Activated T-cell treated with anti-CD3 and anti-CD28 coated beads, Interleukin-2, amount 50 U/mL, for 4 hours (primary cell): ENCODE measurements at places on chromosomes 11 and 22. TPM values are rescaled to one million over a fixed set of nuclear protein-coding genes. Genes with fewer than 3 reads are reported as not detected.

DNA sequence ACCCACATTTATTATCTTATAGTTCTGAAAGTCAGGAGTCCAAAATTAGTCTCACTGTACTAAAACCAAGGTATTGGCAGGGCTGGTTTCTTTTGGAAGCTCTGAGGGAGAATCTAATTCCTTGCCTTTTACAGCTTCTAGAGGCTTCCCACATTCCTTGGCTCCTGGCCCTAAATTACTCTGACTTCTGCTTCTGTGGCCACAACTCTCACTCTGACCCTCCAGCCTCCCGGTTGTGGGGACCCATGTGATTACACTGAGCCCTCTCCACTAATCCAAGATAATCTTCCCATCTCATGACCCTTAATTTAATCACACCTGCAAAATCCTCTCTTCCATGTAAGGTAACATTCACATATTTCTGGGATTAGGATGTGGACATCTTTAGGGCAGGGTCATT lies 110.9 kb downstream of the ARL14EP start:
- DNase-seq = no peak

DNA sequence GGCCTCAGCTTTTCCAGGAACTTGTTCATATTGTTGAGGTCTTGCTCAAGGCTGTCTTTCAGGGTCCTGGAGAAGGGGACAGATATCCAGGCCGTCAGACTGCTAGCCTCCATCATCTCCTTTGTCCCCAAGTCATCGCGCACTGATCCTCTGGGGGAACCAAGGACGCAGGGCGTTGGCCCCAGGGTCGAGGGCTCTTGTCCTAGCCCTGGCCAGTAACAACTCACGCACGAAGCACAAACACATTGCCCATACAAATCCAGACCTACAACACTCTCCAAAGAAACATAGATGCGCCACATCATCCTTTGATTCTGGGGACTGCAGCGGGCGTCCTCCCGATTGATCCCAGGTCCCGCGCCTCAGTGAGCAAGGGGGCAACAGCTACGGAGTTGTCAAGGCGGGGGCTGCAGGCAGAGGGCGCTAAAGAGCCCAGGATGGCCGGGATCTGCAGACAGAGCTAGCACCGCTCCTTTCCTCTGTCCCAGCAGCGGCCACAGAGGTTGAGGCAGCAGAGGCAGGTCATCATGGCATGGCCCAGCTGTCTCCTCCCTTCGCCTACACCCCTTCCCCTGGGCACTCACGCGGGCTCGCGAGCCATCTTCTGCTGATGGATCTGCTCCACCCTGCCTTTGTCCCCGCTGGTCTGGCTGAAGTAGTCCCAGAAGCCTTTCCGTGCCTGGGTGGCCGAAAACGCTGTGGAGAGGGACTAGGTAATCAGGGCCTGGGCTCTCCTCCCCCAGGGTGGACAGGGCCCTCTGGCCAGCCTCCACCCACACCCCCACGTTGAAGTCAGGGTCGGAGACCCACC lies 472 bp downstream of the APOA5 start:
- peak; percentile 76 for DNase-seq

Gene KLHL35
- total RNA-seq = 1.5 TPM

- DNase-seq = no peak
These were observed 45.4 kb upstream of the WEE1 start for GRCh38 chr11:9528136-9528501.

Gene OR52A1
- total RNA-seq = not detected

Gene LUZP2
- total RNA-seq = not detected

- DNase-seq = no peak
These were observed 5.1 kb upstream of the CDKN1C start for GRCh38 chr11:2890466-2891294.

DNA sequence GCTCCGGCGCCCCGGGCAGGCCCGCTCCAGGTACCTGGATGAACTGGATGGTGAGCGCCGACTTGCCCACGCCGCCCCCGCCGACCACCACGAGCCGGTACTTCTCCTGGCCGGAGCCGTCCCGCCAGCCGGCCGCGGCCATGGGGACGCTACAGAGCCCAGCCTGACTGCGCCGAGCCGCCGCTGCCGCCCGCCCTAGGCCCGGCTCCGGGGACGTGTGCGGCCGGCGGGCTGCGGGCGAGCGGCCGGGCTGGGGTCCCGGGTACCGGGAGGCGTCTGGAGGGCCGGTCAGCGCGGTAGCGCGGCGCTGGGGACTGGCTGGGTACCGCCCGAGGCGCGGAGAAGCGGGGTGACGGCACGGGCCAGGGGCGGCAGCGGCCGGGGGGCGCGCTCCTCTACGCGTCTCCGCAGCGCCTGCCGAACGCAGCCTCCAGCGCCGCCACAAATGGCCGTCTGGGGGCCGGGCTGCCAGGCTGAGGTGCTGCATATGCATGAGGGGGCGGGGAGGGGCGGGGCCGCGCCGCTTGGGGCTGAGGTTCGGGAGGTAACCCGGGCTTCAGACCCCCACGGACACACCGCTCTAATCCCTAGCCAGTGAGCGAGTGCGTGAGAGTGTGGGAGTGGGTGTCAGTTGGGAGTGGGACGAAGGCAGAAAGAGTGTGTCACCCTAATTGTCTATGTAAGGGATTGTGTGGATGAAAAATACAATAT lies at the start of gene RRAS2:
TSS of gene RRAS2 (minus strand) at position 455 of the 711 bp plus-strand sequence. CDS start at position 142, 313 bp downstream.
- DNase-seq = peak; percentile 74

- no peak for DNase-seq
These were observed 7.2 kb downstream of the PPFIBP2 start for GRCh38 chr11:7520981-7521487.

DNA sequence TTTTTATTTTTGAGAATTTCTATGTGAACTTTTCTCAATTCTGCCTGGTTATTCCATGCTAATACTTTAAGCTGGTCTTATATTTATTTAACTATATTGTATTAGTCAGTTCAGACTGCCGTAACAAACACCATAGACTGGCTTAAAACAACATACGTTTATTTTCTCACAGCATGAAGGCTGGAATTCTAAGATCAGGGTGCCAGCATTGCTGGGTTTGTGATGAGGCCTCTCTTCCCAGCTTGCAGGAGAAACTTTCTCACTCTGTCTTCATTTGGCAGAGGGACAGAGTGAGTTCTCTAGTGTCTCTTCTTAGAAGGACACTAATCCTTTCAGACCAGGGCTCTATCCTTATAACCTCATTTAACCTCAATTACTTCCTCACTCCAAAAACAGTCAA lies 16.2 kb upstream of the TEAD1 start:
- no peak for DNase-seq
